ENCODE measurements at places on chromosomes 6 and 20. TPM values are rescaled to one million over a fixed set of nuclear protein-coding genes. Genes with fewer than 3 reads are reported as not detected.

The SLC17A2 gene
- total RNA-seq, result not detected

The PRDM13 gene
- not detected for total RNA-seq

The BMP7 gene
- total RNA-seq, result not detected

The ZNF311 gene
- 0.23 TPM for total RNA-seq

The COL9A1 gene
- not detected for total RNA-seq

Measured in natural killer cell (primary cell).